Chondrocyte (in vitro differentiated cells): ENCODE measurements at places on chromosomes 16 and 17. TPM values are rescaled to one million over a fixed set of nuclear protein-coding genes. Genes with fewer than 3 reads are reported as not detected.

Gene TNK1
- 0.22 to 0.72 TPM in 2 of 3 replicates, not detected in the other for total RNA-seq

Gene PYY
- total RNA-seq = not detected in 3 replicates

Gene GFAP
- 0.55 to 1.0 TPM in 2 of 3 replicates, not detected in the other for total RNA-seq

Gene PLXDC1
- total RNA-seq = 11.1 to 40.5 TPM (median 37.4 TPM) in 3 replicates

Gene TMEM238L
- total RNA-seq = not detected in 3 replicates

Gene TBC1D3C
- not detected in 3 replicates for total RNA-seq

Gene MEFV
- not detected in 3 replicates for total RNA-seq

Gene NXPH3
- 4.2 to 4.7 TPM (median 4.5 TPM) in 3 replicates for total RNA-seq

Gene SMIM5
- total RNA-seq = 0.23 to 0.29 TPM in 2 of 3 replicates, not detected in the other

Gene FOXL1
- 7.7 to 10.1 TPM (median 8.1 TPM) in 3 replicates for total RNA-seq

Gene KRT33A
- not detected in 3 replicates for total RNA-seq

Gene ALOX12B
- 0.17 TPM in 1 of 3 replicates, not detected in the others for total RNA-seq

Gene CDRT4
- total RNA-seq = 6.2 to 9.1 TPM (median 7.1 TPM) in 3 replicates

Gene CDH1
- total RNA-seq = 0.35 to 0.38 TPM in 2 of 3 replicates, not detected in the other

Gene CHST4
- total RNA-seq = not detected in 3 replicates

Gene ZPBP2
- not detected in 3 replicates for total RNA-seq

Gene ATMIN
- 27.9 to 34.5 TPM (median 34.4 TPM) in 3 replicates for total RNA-seq

Gene SLC47A1
- 1.7 to 4.9 TPM (median 2.0 TPM) in 3 replicates for total RNA-seq

Gene HBA1
- total RNA-seq = not detected in 3 replicates

Gene CYLD
- 30.3 to 35.8 TPM (median 33.4 TPM) in 3 replicates for total RNA-seq

Gene CFAP97D1
- not detected in 3 replicates for total RNA-seq

Gene MFAP4
- total RNA-seq = 307 to 312 TPM (median 310 TPM) in 3 replicates

Gene BAIAP3
- total RNA-seq = 0.36 to 1.7 TPM (median 1.5 TPM) in 3 replicates

Gene SYCE1L
- 3.1 to 4.0 TPM (median 3.9 TPM) in 3 replicates for total RNA-seq

Gene RAB37
- 0.15 TPM in 1 of 3 replicates, not detected in the others for total RNA-seq

Gene RHBDF2
- total RNA-seq = 4.7 to 5.4 TPM (median 4.9 TPM) in 3 replicates

Gene HOXB9
- 0.20 TPM in 1 of 3 replicates, not detected in the others for total RNA-seq

Gene NPW
- total RNA-seq = 1.1 to 3.7 TPM (median 2.5 TPM) in 3 replicates

Gene SGCA
- total RNA-seq = 0.85 to 5.5 TPM (median 1.3 TPM) in 3 replicates

Gene ADAP2
- 0.32 to 1.3 TPM (median 0.64 TPM) in 3 replicates for total RNA-seq

Gene MYLK3
- 0.05 to 0.65 TPM (median 0.32 TPM) in 3 replicates for total RNA-seq

Gene EVPLL
- not detected in 3 replicates for total RNA-seq

Gene NKD1
- 5.6 to 8.0 TPM (median 7.8 TPM) in 3 replicates for total RNA-seq

Gene NOXO1
- 0.25 to 0.48 TPM (median 0.26 TPM) in 3 replicates for total RNA-seq

Gene EVI2B
- total RNA-seq = 0.21 TPM in 1 of 3 replicates, not detected in the others

Gene KRTAP2-2
- total RNA-seq = not detected in 3 replicates

Gene NATD1
- total RNA-seq = 8.2 to 18.6 TPM (median 17.2 TPM) in 3 replicates

Gene ADAMTS18
- total RNA-seq = not detected in 3 replicates

Gene SOX8
- 0.10 to 0.15 TPM (median 0.15 TPM) in 3 replicates for total RNA-seq

Gene NHERF2
- total RNA-seq = 61.5 to 89.4 TPM (median 87.0 TPM) in 3 replicates

Gene TMEM132E
- 0.19 to 0.36 TPM (median 0.20 TPM) in 3 replicates for total RNA-seq

Gene ITFG1
- total RNA-seq = 67.2 to 93.5 TPM (median 71.7 TPM) in 3 replicates

Gene GSDMA
- total RNA-seq = not detected in 3 replicates

Gene KRT27
- not detected in 3 replicates for total RNA-seq

Gene SLFN14
- total RNA-seq = not detected in 3 replicates

Gene TLCD2
- total RNA-seq = 5.6 to 9.5 TPM (median 9.2 TPM) in 3 replicates

Gene HOXB6
- not detected in 3 replicates for total RNA-seq

Gene C17orf78
- total RNA-seq = not detected in 3 replicates

Gene ICAM2
- total RNA-seq = not detected in 3 replicates

Gene PLCG2
- total RNA-seq = 0.94 to 1.1 TPM (median 1.1 TPM) in 3 replicates
